ENCODE measurements at places on chromosomes 11 and 22. TPM values are rescaled to one million over a fixed set of nuclear protein-coding genes. Genes with fewer than 3 reads are reported as not detected.
A peak's percentile ranks its signal among the peaks of the same experiment; 100 is the strongest.

- peak; percentile 72 for DNase-seq
Observed at GRCh38 chr11:84855508-84856245, 771.5 kb downstream of the DLG2 start.

Gene F2
- total RNA-seq: not detected

DNA sequence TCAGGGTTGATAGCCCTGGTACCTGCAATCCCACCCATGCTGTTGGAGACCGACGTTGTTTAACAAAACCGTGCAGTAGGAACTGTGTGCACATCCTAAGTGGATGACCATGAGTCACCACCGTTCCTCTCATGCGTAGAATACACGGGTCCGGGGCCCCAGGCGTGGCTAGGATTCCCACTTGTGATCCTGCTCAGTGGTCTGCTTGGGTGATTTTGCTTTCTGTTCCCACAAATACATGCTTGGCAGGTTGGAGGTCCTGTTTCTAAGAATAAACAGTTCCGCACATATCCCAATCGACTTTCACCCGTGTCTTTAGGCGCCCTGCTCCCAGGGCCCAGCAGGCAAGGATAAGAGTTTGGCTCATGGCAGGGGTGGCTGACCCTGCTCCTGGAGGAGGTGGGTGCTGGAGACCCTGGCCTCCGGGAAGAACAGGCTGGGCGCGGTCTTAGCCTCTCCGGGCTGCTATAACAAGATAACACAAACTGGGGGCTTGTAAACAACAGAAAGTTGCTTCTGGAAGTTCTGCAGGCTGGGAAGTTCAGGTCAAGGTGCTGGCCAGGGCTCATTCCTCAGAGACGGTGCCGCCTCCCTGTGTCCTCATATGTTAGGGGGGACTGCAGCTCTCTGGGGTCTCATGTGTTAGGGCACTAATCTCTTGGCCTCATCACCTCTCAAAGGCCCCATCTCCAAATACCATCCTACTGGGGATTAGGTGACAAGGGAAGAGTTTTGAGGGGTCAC is 1028.3 kb downstream of the BRD1 start:
- DNase-seq: no peak

DNA sequence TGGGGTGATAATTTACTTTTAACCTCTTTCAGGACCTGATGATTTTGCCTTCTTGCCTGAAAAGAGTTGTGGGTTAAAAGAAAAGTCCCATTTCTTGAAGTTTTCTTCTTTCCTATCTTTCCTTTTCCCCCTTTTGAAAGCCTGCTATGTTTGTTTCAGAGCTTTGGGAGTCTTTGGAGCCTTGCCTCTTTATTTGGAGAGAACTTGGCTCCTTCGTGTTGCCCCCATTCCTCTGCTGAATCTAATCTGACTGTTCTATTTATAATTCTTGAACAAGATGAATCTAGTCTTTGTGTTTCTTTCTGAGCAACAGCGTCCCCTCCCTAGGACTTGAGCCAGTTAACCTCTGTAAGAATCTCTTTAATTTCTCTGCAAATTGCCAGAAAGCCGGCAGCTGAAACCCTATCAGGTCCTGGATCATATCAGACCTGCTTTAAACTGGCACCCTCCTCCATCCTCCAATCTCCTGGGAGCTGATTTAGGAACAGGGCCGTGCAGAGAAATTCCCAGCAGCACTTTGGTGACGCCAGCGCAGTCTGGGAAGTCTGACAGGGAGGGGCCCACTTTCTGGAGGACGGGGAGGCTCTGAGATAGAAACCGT is 289.1 kb upstream of the SORL1-AS1 start:
- peak; percentile 59 for DNase-seq

DNA sequence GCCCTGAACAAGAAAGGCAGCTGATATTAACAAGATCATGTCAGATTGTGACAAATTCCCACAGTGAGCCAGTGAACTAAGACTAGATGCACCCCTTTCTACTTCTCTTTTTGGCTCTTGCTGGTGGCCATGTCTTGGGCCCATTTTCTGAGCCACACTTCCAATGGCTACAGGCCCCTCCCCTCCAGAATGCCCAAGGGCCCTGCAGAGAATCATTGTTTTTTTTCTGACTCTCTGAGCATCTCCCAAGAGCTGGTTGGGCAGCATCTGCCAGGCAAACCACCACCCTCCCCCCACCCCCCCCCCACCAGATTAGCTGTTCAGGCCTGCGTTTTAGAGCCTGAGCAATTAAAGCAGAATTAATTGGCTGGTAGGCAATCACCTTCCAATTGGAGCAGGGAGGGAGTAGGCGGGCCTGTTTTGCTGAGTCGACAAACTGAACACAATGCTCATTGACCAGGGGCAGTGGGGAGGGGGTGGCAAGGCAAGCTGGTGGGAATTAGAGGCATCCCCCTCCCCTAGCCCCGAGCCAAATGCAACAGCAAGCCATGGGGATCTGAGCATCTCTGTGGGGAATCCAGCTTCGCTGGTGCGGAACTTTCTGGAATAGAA is 541.4 kb downstream of the MN1 start:
- DNase-seq: no peak

DNA sequence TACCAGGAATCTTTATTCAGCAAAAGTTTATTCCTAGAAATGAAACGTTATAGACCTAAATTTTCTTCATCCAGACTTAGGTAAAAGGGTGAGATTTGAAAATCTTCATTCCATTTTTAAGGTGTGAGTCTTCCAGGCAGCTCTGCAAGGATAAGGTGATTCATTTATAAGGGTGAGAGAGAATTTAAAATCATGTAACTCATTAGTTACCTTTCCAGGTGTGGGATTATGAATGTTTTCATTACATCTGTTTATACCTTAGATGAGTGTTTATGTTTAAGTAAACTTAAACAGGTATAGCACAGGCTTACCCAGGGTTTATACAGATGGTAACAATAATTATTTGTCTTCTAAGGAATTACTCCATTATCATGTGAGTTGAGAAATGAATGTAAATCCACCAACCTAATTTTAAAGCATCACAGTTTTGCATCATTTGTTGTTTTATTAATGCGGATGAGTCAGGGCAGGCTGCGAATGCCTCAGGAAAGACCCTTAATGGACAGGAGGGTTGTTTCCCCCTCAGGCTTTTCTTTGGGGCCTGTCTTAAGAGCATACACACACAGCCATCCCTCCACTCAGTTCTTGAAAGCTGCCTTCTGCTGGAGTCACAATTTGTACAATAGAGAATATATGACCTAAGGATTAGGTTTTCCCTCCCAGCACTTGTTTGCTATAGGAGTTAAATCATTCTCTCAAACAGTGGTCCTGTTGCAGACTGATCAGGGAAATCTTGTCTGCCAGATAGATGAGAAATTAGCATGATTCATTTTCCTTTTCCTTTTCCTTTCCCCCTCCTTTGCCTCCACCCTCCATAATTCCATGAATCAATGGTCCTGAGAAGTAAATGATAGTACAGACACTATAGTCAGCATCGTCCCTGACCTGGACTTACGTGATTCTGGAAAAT is 3.0 kb downstream of the PRSS23 start:
- peak; percentile 40 for DNase-seq

- DNase-seq: peak; percentile 45
Observed at GRCh38 chr11:3073029-3073435, 15.8 kb upstream of the CARS1 start.

DNA sequence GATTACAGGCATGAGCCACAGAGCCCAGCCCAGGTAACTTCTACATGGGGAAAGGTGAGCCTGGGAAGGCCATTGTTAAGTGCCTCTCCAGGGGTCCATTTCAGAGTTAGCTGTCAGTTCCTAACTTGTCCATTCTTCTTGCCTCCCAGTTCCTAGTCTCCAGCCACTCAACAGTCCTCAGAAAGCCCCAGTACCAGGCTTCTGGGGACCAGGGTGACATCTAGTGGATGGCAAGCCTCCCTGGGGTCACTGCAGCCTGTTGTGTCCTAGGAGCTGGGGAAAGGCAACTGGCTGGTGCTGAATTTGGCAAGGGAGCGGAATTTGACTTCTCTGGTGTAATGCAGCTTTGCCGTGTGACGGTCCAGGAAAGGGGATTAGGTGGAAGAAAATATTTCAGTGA is 2.1 kb downstream of the LGALS12 start:
- DNase-seq: peak; percentile 14

Gene ACTN3
- total RNA-seq: not detected
